ENCODE measurements at places on chromosomes 4 and X.

- no peak for DNase-seq
Observed at GRCh38 chr4:147957446-147957845, 225.6 kb downstream of the ARHGAP10 start.

DNA sequence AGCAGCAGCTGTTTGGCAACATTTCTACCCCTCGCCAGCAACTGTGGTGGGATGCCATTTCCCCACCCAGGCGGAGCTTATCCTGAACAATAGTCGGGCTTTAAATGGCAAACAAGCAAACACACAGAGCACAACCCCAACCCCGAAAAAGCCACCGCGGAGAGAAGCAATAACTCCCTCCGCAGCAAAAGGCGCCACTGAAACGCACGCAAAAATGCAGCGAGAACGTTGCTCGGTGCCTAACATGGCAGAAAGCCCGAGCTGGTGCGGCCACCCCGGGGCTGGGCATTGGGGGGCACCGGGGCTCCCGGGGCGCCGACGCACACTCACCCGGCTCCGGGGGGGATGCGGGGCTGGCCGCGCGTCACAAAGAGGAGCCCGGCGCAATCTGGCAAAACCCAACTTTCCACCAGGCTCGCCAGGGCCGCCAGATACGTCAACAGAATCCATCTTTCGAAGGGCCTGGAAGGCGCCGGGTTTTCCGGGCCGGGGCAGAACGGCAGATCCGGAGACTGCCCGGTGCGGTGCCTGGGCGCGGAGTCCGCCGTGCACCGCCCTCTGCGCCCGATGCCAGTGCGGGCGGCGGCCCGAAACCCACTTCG is 818 bp downstream of the RAI2 start:
- DNase-seq, result peak; percentile 31

DNA sequence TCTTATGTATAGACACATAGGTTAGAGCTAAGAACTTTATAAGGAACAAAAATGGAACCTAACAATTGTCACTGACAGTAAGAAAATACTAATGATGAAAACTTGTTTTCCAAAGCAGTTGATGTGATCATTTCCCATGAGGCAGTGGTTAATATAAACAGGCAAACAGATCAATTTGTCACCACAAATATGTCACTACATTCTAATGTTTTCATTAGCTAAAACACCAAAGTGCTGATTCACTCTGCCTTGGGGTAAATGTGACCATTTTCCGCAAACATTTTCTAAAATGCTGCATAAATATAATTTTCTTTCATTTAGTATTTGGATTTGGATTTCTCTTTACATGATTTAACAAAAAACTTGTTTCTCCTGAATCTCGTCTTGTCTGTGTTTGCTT is 408.9 kb upstream of the CTSO start:
- DNase-seq, result no peak

GRCh38 chrX:132153166-132153565 is 25.3 kb upstream of the FRMD7 start:
- no peak for DNase-seq

GRCh38 chrX:134462927-134463326 is 3.0 kb downstream of the HPRT1 start:
- no peak for DNase-seq

DNA sequence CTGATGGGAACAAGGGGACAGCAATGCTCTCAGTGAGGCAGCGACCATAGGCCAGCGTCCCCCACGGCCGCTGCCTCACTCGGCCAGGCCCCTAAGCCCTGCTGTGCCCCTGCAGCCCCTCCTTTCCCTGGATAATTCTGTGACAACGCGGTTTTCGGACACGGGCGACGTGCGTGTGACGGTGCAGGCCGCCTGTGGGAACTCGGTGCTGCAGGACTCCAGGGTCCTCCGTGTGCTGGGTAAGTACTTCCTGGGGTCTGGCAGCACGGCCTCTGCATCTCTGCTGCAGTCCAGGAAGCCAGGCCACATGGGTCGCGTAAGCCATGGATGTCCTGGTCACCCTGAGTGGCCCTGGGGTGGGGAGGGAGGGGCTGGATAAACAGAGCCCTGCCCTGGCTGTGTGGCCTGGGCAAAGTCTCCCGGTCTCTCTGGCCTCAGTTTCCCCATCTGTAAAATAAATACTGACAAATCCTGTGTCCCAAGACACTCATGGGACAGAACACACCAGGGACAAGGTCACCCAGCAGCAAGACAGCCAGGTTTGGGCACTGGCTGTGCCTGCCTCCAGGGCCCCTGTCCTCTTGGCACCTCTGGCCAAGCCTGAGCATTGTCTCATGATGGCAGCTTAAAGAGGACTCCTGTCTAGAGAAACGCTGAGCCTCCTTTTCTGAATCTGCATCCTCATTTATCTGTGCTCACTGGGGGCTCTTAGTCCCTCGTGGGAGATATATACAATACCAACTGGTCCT is 212.8 kb downstream of the AFAP1 start:
- no peak for DNase-seq

- no peak for DNase-seq
Observed at GRCh38 chr4:123121241-123121907, 199.0 kb upstream of the NUDT6 start.

DNA sequence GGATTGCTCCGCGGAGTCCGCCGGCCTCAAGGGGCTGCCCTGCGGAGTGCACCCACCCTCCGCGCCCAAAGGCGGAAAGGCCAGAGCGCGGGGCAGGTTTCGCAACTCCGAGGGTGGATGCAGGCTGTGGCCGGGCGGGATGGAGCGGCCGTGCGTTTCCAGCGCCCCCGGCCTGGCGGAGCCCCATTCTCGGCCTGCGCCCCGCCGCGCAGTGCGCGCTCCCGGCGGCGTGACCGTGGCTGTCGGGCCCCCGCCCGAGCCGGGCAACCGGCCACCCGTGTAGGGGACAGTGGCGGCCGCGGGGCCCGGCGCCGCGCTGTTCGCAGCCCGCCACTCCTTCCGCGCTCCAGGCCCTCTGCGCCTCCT is 331 bp downstream of the SETD7 start:
- DNase-seq, result no peak

- no peak for DNase-seq
Observed at GRCh38 chr4:184344899-184345572, 127.4 kb upstream of the ENPP6 start.

Measured in NCI-H146 (cell line).